ENCODE measurements at places on chromosomes 1 and 21.

- DNase-seq: no peak
Observed at GRCh38 chr1:212648431-212648830, 39.9 kb downstream of the ATF3 start.

DNA sequence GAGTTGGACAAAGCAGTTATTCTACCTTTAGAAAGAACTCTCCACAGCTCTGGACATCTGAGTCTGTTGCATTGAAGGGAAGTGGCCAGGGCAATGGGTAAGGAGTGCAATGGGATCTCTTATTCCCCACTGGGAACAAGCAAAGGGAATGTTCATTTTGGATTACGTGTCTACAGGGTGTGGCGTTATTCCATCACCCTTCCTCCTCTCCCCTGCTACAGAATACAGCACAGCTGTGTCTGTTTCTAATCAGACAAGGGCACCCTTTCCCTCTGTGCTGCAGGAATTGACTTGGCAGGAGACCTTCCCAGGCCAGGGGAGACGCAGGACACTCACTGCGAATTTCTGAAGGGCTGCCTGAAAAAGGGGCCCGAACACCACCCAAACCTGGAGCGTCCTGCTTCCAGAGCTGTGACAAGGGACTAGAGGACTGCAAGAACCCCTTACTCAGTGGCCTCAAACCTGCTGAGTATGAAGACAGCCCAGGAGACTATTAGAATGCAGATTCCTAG is 163.6 kb upstream of the RAB4A start:
- no peak for DNase-seq

- DNase-seq: no peak
Observed at GRCh38 chr1:51532853-51533252, 13.8 kb upstream of the EPS15 start.

DNA sequence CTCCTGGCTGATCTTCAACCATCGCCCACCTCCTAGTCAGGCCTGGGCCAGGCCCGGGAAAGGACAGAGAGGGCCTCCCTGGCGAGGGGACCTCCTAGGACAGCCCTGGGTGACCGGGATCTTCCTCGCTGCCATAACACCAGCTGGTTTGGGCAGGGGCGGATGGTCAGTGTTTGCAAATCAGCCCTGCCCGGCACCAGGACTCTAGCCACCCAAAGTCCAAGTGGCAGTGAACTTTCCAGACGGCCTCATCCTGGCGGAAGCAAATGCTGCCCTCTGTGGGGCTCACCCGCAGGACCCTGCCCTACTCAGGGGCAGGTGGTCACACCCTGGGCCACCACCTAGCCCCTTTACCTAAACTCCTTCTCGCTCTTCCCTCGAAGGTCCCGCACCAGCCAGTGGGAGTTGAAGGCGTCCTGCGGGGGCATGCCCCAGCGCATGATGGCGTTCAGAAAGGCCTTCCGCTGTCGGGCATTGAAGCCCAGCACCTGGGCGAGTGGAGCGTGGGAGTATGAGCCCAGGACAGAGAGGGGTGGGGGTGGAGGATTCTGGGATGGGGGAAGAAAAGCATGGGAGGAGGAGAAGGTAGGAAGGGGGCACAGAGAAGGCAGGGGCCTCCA is 55.3 kb downstream of the CHD5 start:
- no peak for DNase-seq

- DNase-seq: no peak
Observed at GRCh38 chr1:11676386-11677103, 4.4 kb downstream of the MAD2L2 start.

- no peak for DNase-seq
Observed at GRCh38 chr1:10515976-10516750, 41.4 kb downstream of the PEX14 start.

GRCh38 chr21:25637851-25638659 is 1.0 kb upstream of the JAM2 start:
- DNase-seq: no peak

DNA sequence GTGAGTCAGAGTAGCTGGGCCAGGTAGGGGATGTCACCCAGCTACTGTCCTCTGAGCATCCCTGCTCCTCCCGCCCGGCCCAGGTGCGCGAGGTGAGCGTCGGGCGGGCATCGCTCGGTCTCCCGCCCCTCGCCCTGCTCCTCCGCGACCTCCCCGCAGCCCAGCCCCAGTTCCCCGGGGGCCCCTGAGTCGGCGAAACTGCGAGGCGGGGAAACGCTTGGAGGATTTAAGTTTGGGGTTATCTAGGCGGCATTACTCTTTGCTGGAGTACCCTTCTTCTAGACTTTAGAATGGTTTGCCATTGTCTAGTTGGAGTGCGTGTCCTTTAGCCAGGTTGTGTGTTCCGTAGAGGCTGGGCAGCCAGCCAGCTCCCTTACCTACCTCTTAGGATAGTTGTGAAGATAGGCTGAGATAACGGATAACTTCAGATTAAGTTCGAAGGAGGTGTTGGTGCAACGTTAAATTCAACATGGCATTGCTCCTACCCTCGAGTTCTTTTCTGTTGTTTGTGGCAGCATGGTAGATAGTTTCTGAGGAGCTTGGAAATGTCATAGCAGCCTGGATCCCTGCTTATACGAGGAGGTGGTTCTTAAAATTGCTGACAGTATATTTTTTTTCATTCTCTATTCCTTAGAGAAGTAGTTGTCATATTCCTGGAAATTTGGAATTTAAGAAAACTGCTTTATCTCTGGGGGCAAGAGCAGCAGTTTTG is 697 bp downstream of the AGO3 start:
- no peak for DNase-seq

- no peak for DNase-seq
Observed at GRCh38 chr1:95084317-95085176, 11.8 kb upstream of the ALG14 start.

GRCh38 chr1:225207791-225208190 is 220.0 kb downstream of the LBR start:
- no peak for DNase-seq

DNA sequence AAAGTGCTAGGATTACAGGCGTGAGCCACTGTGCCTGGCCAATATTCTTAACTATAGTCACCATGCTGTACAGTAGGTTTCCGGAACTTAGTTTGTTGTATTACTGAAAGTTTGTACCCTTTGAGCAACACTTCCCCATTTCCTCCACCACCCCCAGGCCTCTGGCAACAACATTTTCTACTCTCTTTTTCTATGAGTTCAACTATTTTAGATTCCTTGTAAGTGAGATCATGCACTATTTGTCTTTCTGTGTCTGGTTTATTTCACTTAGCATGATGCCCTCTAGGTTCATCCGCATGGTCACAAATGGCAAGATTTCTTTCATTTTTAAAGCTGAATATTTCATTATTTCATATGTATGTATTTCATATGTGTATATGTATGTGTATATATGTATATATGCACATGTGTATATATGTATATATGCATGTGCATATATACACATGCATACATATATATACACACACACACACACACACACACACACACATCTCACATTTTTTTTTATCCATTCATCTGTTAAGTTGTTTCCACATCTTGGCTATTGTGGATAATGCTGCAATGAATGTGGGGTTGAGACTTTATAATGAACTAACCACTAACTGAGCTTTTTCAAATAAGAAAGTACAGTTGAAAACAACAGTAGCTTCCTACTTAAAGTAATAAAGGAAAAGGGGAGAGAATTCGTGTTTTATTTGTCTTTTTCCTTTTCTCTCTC is 256.8 kb upstream of the C1orf105 start:
- DNase-seq: no peak

GRCh38 chr1:15411593-15412137 is 2.0 kb downstream of the EFHD2 start:
- no peak for DNase-seq

GRCh38 chr1:70718086-70718630 is 307.1 kb downstream of the CTH start:
- DNase-seq: no peak

DNA sequence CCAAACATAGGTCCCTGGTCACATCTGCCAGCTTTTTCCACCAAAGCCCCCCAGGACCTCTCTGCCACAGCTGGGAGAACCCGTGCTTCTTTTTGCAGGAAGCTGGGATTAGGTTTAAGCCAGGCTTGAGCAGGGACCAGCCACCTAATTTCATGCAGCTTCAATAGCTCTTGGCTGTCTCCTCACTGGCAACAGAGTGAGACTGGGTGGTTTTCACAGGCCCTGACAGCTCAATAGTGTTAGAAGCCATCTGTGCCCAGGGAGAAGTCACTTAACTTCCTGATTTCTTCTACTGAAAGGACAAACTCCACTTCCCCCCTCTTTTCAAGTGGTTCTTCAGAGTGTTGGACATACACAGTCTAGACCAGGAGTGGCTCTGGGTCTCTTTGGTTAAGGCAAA is 20.4 kb upstream of the SRSF4 start:
- DNase-seq: no peak

- DNase-seq: no peak
Observed at GRCh38 chr21:15534450-15534886, 195.3 kb upstream of the USP25 start.

DNA sequence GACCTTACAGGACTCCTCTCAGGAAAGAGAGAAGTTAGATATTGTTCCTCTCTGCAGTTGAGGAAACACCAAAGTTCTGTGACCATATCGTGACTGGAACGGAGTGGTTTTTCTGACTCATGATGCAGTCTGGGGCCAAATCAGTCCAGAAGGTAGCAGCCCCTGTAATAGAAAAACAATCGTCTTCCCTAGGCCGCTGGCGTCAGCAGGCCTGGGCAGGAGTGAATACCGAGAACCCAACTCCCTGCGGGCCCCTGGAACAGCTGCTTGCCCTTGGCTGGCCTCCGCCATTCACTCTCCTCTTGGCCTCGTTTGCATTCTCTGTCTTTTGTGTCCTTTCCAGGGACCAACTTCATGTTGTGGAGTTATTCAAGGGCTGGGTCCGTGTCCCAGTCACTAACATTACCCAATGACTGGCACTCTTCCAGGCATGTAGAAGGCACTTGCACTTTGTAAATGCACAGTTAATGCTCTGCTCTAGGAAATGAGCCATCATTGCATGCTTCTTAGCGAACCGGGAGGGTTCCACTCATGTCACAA is 10.9 kb upstream of the CD101 start:
- no peak for DNase-seq

DNA sequence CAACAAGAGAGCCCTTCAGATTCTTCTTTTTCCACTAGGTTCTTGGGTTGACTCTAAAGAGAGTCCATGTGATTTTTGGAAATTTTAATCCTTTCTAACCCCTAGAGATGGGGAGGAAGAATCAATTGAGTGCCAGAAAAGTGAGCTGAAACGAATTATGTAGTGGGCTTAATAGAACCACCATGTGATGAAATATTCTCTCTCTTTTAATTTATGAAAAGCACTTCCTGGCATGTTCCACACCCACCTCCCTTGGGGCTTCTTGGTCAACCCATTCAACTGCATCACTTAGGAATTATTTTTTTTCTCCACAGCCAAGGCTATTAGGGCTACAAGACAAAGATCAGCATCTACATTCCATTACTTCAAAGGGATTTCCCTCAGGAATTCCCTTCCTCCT is 79.6 kb downstream of the ZC3H11B start:
- DNase-seq: no peak

Data from activated T-helper 9 cell treated with anti-CD3 and anti-CD28 coated beads, Interleukin-2, amount 50 U/mL, for 16 hours (primary cell).